ENCODE measurements at places on chromosomes 16 and 17.

DNA sequence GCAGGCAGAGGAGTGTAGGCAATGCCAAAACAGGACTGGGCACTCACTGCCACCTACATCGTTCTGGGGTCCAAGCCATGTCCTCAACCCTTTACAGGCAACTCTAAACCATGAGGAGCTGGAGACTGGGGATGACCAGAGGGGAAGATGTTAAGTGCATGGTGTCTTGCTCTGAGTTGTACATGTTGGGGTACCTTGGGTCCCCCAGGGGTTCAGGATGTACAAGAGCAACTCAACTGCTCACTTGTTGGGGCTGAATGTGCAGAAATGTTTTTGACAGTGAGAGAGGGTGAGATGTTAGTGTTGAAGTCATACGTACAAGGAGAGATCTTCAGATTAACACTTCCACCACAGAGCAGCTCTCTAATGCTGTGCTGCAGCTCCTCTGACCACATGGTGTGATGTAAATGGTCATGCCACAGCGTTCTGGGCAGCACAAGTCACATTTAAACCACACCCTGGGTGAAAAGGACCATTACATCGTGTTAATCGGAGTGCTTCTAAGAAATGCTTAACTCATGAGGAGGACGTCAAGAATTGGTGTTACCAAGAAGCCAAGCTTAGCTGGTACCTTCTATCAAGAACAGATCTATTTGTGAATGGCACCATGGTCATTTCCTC, 2.4 kb downstream of the CCL18 start:
- no peak for DNase-seq

DNA sequence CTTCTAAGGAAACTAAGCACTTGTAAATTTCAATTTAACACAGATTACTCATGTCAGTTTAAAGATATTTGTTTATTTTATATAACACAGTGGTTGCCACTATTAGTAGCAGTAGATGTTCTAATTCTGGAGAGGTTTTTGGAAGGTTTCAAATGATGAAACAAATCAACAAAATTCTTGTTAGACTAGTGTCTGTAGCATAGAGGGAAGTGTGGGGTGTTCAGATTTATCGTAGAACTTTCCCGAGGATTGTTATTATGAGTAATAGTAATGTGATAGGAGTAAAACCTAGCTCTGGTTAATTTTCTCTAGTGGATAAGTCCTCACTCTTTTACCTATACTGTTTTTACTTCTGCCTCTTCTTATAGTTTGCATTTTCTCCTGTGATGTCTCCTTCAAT, 6.3 kb downstream of the GAN start:
- no peak for DNase-seq

DNA sequence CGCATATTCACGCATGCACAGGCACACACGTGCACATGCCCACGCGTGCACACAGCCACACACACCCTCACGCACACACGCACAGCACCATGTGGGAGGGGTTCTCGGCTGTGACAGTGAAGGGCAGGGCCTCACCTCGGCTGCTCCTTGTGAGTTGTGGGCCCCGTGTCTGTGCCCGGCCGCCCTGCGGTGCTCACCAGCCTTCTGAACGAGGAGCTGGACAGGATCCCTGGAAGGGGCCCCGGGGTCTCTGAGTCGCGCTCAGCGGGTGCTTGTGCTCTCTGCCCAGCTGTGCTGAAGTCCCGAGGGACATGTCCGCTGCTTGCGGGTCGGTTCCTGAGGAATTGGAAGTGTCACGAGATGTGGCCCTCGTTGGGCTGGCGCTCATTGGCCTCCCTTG, 16.1 kb downstream of the TSC2 start:
- DNase-seq = no peak

GRCh38 chr17:7742729-7743128, 25.2 kb downstream of the DNAH2 start:
- no peak for DNase-seq

DNA sequence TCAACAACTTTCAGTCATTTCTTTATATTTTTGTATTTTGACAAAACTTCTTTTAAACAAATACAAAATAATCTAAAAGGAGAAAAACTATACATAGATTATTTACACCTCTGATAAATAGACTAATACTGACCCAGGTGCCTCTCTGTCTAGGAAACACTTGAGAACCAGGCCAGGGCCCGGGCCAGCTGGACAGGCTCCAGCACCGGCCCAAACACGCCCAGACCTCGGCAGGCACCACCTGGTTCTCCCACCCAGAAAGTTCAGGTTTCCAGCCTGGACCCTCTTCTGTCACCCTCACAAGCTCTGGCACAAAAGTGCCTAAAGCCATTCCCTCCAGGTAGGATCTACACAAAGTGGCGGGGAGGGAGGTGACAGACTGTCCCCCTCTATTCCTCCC, 97.0 kb upstream of the DNAH17 start:
- DNase-seq = no peak

DNA sequence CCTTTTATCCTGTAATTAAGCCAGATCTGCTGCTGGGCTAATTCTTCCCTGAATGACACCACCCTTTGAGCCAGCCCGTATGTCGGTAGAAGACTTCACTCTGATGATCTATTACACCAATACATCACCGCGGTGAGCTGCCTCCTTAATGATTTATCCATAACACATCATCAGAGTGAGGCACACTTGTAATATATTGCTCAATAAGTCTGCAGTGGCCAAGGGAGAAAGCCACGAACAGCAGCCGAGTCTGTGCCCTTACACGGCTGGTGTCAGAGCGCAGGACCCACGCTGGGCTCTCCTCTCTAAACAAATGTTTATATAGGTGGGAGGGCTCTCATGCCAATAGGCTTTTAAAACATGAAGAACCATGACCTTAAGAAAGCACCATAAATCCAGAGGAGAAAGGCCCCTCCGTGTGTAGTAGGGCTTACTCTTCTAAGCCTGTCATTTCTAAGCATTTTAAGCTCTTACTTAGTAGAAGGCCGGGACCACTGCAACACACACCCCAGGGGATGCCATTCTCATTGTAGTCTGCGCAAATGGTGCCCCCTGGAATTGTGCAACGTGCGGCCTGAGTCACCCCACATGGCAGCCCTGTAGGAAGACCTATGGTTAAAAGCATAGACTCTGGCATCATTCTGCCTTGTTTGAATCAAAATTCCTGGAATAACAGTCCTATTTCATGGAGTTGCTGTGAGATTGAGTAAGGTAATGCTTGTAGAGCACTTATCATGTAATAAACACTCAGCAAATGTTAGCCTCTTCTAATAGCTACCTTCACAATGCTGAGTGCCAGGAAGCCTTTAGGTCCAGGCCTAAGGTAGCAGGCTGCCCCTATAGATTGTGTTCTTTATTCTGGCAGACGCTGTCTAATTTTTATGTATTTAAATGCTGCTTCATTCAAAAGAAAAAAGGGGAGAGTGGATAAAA, 26.1 kb downstream of the MRPS23 start:
- no peak for DNase-seq

- no peak for DNase-seq
Measured at GRCh38 chr17:45451131-45451530, 18.5 kb upstream of the ARHGAP27 start.

- no peak for DNase-seq
Measured at GRCh38 chr16:1308036-1308976, 1.1 kb upstream of the UBE2I start.

GRCh38 chr16:71493213-71493612, 4.1 kb upstream of the ZNF19 start:
- DNase-seq = no peak

GRCh38 chr17:58381124-58382035, 29.4 kb upstream of the SUPT4H1 start:
- no peak for DNase-seq

- no peak for DNase-seq
Measured at GRCh38 chr17:47812146-47812920, 9.3 kb downstream of the OSBPL7 start.

GRCh38 chr17:49565948-49566491, 9.7 kb upstream of the NXPH3 start:
- DNase-seq = no peak

GRCh38 chr17:75503976-75504346, 11.4 kb downstream of the CASKIN2 start:
- DNase-seq = no peak

- no peak for DNase-seq
Measured at GRCh38 chr16:23833504-23833903, 2.3 kb upstream of the PRKCB start.

- no peak for DNase-seq
Measured at GRCh38 chr16:57592591-57593003, 35.8 kb upstream of the ADGRG1 start.

DNA sequence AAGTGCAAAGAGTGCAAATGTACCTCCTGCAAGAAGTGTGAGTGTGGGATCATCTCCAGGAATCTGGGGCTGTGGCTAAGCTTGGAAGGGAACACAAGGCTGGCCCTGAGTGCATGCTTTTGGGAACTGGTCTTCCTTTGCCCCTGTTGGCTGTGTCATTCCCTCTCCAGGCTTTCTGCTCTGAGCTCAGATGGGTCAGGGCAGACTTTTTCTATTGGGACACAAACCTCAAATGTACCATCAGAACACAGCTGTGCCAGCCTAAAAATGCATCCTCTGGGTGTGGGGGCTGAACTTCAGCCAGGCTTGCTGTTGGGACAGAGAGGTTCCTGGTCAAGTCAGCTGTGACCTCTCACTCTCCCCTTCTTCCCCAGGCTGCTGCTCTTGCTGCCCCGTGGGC, 914 bp downstream of the MT1B start:
- DNase-seq = no peak

GRCh38 chr16:27232901-27233625, 29.7 kb downstream of the KDM8 start:
- DNase-seq = no peak

DNA sequence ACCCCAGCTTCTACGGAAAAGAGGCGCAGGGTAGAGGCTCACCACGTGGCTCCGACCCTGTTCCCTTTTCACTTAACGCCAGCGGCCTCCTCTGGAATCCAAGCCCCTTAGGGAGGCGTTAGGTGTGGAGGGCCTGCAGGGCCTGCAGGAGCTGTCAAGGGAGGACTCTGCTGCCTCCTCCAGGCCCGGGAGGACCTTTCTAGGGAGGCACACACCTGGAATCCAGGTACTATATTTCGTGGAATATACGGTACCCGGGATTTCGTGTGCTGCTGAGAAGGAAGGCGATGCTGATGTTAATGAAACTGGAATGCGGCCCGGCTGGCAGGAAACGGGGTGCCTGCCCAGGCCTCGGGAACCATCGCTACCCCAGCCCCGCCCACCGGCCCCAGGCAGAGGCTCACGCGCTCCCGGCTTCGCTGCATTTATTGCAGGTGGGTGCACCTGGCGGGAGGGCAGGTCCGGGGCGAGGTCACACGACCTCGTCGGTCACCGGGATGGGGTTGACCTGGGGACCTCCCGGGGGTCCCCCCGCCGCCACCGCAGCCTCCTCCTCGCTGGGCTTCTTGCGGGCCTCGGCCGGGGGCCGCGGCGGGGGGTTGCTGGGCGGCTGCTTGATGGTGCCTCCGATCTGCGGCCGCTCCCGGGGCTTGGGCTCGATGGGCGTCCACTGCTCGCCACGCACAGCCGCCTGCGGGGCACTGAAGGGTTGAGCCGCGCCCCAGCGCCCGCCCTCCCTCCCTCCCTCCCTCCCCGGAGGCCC, 4.7 kb downstream of the IL17C start:
- DNase-seq = no peak

DNA sequence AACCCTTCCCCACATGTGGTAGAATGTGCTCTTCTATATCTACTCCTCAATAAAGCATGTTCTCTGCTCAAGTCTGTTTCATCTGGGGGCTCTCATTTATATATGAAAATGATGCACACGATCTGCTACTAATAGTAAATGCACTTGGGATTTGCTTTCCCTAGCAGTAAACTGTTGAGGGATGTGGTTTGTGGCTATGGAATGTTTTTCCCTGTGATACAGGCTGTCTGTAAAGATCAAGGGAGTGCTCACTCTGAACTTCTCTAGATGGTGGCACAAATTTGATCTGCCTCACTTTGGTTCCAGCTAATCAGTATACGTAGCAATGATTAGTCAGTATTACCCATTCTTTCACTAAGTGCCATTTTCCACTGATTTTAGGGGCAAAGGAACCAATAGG, 18.8 kb downstream of the TAC4 start:
- DNase-seq = no peak

DNA sequence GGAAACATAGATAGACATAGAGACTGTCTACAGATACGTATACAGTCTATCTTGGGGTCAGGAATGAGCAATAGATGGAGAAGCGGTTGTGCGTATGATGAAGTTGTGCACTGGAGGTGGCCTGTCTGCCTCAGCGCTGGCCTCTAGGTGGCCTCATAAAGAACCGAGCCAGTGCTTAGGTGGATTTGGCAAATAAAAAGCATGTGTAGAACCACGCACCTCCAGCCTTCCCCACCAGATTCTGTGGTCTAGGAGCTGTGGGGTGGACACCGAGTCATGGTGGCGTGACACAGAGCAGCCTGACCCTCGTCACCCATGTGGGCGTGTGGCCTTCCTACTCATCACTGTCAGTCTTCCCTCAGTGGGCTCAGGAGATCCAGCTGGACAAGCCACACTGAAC, 34.0 kb downstream of the PGS1 start:
- no peak for DNase-seq

GRCh38 chr16:58292886-58293285, 1.9 kb downstream of the PRSS54 start:
- no peak for DNase-seq

DNA sequence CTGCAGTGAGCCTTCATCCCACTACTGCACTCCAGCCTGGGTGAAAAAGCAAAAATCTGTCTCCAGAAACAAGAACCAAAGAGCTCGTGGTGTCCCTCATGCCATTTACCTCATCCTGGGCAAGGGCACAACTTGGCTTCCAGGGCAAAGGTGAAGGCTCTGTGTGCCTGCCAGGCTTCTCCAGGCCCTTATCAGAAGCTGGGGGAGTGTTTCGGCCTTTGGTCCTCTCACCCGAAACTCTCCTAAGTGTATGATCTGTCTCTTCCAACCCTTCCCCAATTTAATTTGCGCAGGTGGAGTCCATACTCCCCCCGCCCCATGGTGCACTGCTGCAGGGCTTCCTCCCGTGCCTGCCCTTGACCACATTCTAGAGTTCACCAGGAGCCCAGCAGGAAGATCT, 1.1 kb downstream of the CES2 start:
- no peak for DNase-seq

DNA sequence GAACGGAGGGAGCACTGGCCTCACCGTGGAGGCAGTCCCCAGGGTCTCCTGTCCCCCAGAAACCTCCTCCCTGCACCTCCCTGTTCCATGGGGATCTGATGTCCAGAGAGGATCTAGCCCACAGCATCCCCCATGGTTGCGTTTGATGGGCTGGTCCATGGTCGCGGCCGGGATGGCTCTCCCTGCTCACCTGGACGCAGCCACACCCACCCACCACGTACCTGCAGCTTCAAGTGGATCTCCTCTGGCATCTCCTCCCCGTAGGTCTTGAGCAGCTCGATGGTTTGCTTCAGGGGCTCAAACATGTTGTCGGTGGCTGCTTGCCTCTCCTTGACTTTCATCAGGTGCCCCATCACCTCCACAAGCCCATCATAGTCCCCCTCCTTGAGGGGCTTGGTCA, 47.9 kb downstream of the DNAH17 start:
- no peak for DNase-seq
